Stimulated activated CD4-positive, alpha-beta T cell treated with anti-CD3 and anti-CD28 coated beads, Interleukin-12 subunit alpha, Interleukin-12 subunit beta, amount 100 ng/mL, for 24 hours (primary cell): ENCODE measurements at places on chromosomes 12 and 14.

DNA sequence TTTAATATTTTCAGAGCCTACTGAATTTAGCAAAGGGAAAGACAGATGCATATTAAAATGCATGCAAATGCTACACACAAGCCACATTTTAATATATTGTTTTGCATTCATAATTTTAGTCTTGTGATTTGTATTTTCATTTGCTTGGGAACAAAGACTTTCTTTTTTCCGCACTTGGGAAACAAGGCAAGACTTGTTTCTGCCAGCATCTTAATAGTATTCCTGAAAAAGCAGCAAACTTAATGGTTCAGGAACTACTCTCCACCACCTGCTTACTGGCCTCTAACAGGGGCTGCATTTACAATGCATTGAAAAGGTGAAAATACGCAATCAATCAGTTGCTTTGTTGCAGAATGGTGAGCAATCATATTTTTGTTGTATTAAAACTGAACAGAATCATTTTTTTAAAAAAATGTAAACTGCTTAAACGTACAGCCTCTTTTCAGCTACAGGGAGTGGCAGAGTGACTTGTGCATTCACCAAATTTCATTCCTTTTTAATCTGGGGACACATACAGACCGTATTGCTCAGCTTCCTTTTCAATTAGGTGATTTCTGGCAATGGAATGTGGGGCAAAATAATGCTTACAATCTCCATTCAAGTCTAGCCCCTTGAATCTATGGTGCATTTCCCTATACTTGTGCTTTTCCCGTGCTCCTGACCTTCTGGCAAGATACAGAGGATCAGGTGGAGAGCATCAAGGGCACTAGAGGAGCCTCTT is 144.1 kb upstream of the BTG1 start:
- no peak for DNase-seq

GRCh38 chr12:50984586-50985298 is 32.4 kb downstream of the HIGD1C start:
- DNase-seq = no peak

DNA sequence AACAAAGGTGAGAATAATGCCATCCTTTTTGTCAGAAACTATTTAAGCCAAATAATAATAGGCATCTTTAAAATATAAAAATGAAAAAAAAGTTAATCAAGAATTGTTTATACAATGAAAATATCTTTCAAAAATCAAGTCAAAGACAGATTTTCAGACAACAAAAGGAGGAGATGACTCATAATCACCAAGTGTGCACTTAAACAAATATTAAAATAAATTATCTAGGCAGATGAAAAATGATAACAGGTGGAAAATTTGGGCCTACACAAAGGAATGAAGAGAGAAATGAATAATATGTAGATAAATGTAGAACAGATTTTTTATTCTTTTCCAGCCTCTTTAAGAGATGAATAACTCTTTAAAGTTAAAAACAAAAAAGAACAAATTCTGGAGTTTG is 250.0 kb upstream of the PLEKHG7 start:
- no peak for DNase-seq

DNA sequence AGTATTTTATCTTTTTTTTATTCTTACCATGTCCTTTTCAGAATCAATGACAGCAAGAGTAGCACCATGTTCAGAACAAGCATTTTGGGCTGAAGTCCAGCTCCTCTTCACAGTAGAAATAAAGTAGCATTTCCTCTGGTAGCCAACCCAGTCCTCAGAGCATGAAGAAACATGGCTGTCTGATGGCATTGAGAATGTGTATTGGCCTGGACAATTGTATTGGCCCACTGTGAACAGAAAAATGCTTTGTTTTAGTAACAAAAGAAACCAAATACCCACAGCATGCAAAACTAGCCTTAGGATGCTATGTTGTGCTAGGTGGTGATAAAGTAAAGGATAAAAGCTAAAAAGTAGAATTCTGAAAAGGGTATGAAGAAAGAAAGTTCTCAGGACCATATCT is 5.7 kb downstream of the CD69 start:
- no peak for DNase-seq

DNA sequence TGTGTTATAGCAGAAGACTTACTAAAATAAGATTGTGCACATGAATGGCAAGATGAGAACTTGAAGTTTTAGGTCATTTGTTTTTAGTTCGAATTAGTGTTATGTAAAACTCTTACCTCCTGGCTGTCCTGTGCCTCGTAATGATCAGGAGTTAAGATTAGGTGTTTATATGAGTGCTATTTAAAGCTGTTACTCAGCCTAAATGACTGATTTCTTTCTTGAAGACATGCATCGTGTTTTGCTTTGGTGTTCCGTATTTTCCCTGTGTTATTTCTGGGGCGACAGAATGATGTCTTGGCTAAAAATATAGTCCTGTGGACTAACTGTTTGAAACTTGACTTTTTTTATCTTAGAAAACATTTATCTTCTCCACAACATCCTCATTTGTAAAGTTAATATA is 22.1 kb downstream of the SCYL2 start:
- DNase-seq = no peak

- no peak for DNase-seq
These were observed 54.3 kb downstream of the HMGA2 start for GRCh38 chr12:65878540-65878939.

DNA sequence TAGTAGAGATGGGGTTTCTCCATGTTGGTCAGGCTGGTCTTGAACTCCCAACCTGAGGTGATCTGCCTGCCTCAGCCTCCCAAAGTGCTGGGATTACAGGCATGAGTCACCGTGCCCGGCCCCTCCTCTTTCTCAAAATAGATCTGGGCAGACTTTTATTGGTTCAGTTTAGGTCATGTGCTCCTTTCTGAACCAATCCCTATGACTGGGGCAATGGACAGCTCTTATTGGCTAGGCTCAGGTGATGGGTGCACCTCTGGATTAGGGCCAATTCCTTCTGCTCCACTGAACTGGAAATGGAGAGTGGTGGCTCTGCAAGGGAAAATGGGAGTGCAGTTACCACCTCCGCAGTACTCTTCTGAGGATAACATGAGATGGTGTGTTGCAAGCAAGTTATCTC is 6.2 kb upstream of the ATP6V0A2 start:
- DNase-seq = no peak

- no peak for DNase-seq
These were observed 911 bp upstream of the SCNN1A start for GRCh38 chr12:6376079-6376869.

- no peak for DNase-seq
These were observed 42.5 kb downstream of the CYP46A1 start for GRCh38 chr14:99726538-99727095.

DNA sequence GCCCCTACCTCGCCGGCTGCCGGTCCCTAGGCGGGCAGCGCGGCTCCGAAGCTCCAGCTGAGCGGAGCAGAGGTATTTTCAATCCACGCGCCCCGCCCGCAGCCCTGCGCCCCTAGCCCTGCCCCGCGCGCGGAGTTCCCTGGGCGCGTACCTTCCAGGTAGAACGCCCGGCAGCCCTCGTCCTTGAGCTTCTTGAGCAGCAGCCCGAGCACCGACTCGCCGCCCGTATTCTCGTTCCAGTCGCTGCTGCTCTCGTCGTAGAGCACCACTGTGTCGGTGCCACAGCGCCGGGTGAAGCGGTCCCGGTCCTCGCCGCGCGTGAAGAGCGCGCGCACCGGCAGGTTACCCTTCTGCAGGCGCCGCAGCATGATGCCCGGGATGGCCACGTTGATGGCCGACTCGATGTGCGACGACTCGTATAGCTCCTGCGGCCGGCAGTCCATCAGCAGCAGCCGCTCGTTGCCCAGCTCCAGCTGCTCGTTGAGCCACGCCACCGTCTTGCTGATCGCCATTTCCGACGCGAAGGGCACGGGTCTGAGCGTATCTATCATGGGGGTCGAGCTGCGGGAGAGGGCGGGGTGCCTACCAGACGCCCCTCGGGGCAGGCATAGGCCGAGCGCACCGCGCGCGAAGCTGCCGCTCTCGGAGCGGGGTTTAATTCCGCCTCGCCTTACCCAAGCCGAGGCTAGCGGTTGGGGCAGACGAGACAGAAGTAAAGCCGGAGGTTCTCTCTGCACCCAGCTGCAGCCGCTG is 636 bp downstream of the DUSP6 start:
- DNase-seq = peak; percentile 22

GRCh38 chr14:105422695-105423487 is 3.3 kb downstream of the MTA1 start:
- no peak for DNase-seq

GRCh38 chr12:1965916-1966315 is 38.3 kb downstream of the DCP1B start:
- DNase-seq = no peak

- no peak for DNase-seq
These were observed 356.4 kb upstream of the DDHD1 start for GRCh38 chr14:53509276-53510244.

- no peak for DNase-seq
These were observed 68.4 kb downstream of the CACNA1C start for GRCh38 chr12:2120982-2121758.

DNA sequence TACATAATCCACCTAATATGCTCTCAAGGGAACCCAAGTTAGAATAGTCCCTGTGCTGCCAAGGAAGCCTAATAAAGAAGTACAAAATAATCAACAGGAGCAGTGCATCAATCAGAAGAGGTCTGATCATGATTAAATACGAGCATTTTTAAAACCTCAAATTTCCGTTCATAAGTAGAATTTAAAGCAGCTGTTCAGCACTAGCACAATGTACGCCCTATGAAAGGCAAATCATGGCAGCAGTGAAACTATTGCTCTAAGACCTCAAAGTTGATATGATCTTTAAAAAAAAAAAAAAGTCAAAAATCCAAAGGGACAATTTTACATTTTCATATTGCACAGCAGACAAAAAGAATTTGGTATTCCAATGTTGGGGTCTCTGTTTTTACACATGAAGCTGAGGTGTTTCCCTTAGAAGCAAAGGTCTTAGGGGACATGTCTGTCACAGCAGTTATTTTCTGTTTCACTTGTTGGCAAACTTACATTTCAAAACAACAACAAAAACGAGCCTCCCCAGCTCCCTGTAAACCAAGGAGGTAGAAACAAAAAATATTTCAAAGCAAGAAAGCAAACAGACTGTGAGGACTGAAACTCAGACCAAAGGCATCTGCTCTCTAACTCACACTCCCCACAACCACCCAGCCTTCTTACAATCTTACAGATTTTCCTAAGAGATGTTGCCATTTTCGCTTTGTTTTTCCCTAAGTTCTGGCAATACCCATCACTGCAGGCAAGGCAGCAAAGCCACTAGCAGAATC is 28.2 kb downstream of the SOX5 start:
- DNase-seq = no peak

GRCh38 chr14:34364201-34364600 is 97.8 kb downstream of the SPTSSA start:
- no peak for DNase-seq

- DNase-seq = peak; percentile 55
These were observed 5.0 kb upstream of the BAZ2A start for GRCh38 chr12:56634837-56635791.

- no peak for DNase-seq
These were observed 316.8 kb downstream of the PAWR start for GRCh38 chr12:79373896-79374499.

- DNase-seq = no peak
These were observed 46.0 kb downstream of the FAM222A start for GRCh38 chr12:109759595-109759994.

GRCh38 chr12:14961466-14962152 is at the start of gene ARHGDIB:
Gene ARHGDIB (minus strand): TSS chr12:14961601. CDS start chr12:14950712, 10,889 bp downstream.
- DNase-seq = peak; percentile 52

DNA sequence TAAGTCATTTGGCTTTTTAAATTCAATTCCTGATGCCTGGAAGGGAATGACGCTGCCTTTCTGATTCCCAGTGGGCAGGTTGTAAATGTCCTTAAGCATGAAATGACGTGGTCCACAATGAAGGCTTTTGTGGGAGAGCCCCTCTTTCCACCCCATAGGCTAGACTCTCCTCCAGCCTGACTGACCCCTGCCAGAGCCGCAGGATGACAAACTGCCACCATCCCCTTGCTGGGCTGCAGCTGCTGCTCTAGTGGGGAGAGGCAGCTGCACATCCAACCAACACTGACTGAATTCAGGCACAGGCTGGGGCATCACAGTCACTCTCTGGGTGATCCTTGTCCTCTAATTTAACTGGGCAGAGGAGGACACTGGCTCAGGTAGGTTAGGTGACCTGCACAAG is 6.3 kb downstream of the TSPAN11 start:
- DNase-seq = no peak

- no peak for DNase-seq
These were observed 126.9 kb upstream of the PDZRN4 start for GRCh38 chr12:41061192-41061591.

- no peak for DNase-seq
These were observed 132.1 kb downstream of the SLC5A8 start for GRCh38 chr12:101077791-101078528.

GRCh38 chr14:96915478-96915877 is 118.3 kb downstream of the VRK1 start:
- no peak for DNase-seq

- no peak for DNase-seq
These were observed 105.1 kb downstream of the SINHCAF start for GRCh38 chr12:31220633-31221550.

DNA sequence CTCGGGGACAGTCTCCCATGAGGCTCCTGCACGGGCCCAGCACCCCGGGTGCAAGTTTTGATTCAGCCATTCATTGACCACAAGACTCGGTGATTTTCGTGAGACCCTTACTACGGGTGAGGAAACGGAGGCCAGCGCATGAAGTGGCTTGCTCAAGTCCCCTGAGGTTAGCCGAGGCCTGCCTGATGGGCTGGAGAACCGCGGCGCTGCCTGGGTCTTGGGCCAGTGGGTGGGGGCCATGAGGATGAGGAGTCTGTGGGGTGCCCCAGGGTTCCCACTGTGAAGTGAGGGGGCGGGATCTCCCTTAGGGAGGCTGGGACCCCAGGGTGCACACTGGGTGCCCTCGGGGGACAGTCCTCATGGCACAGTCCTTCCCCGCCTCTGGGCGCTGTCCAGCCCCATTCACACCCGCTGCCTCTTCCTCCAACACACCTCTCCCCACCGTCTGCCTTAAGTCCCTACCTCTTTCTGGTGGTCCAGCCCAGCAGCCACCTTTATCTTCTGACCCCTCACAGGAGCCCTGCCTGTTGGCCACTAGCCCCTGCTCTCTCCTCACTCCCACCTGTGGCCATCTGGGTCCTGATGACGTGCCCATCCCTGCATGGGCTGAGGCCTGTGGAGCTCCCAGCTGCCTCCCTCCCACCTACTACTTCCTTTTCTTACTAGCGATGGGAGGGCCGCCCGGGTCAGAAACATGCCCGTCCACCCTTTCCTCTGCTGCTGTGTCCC is 16.3 kb downstream of the BEGAIN start:
- DNase-seq = no peak

DNA sequence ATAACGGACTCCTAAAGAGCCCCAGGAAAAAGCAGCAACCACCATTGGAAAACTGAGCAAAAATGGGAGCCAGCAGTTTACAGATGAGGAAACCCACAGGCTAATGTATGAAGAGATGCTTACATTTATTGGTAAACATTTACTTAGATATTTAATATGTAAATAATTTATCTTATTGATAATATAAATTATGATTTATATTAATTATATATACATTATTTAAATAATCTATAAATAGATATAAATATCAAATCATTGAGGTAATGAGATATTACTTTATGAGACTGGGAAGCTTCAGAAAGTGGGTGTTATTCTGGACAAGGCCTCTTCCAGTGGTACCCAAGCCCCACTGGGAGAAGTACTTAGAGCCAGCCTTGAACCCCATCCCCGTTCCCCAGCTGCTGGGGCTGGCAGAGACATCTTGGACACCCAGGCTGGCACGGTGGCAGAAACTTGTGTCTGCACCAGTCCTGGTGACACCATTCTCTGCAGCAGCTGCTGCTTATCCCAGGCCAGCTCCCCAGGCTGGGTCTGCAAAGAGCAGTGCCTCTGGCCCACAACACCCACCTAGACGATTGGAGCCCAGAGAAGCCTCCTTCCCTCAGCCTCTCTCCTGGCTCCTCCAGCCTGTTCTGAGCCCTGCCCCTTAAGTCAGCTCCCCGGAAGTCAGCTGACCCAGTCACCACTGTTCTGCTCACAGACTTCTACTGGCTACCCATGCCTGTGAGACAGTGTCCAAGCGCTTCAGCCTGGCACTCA is 25.9 kb downstream of the ISCA2 start:
- no peak for DNase-seq
